Right ventricle myocardium superior (tissue), 1 donor: ENCODE measurements at places on chromosomes 2 and 18. TPM values are rescaled to one million over a fixed set of nuclear protein-coding genes. Genes with fewer than 3 reads are reported as not detected.

Gene GKN1
- not detected for total RNA-seq

Gene ICOS
- total RNA-seq, result not detected

Gene STPG4
- total RNA-seq, result not detected

Gene LRRC30
- not detected for total RNA-seq

Gene ACTR1B
- total RNA-seq, result 54.5 TPM

Gene RNF149
- total RNA-seq, result 14.0 TPM

Gene LBH
- 115 TPM for total RNA-seq

Gene EIF5B
- 84.7 TPM for total RNA-seq

Gene CXCR1
- 0.54 TPM for total RNA-seq

Gene METAP1D
- total RNA-seq, result 6.9 TPM

Gene TDRD15
- not detected for total RNA-seq

Gene PIGN
- 14.6 TPM for total RNA-seq

Gene TCF4
- total RNA-seq, result 59.5 TPM

Gene CFC1
- total RNA-seq, result not detected

Gene MARS2
- total RNA-seq, result 6.6 TPM
